ENCODE measurements at places on chromosomes 2 and 18.
A peak's percentile ranks its signal among the peaks of the same experiment; 100 is the strongest.

- DNase-seq, result no peak
Observed at GRCh38 chr2:86464652-86465051, 23.5 kb downstream of the KDM3A start.

DNA sequence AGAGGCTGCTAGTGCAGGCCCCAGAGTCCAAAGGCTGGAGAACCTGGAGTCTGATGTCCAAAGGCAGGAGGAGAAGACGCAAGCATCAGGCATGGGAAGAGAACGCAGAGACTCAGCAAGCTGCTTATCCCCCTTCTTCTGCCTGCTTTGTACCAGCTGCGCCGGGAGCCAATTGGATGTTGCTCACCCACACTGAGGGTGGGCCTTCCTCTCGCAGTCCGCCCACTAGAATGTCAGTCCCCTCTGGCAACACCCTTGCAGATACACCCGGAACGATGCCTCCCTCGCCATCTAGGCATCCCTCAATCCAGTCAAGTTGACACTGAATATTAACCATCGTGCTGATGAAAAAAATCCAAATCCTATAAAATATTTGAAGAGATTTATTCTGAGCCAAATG lies 141.6 kb downstream of the TWIST2 start:
- DNase-seq, result peak; percentile 47

- no peak for DNase-seq
Observed at GRCh38 chr18:44850001-44850400, 169.3 kb downstream of the SETBP1 start.

DNA sequence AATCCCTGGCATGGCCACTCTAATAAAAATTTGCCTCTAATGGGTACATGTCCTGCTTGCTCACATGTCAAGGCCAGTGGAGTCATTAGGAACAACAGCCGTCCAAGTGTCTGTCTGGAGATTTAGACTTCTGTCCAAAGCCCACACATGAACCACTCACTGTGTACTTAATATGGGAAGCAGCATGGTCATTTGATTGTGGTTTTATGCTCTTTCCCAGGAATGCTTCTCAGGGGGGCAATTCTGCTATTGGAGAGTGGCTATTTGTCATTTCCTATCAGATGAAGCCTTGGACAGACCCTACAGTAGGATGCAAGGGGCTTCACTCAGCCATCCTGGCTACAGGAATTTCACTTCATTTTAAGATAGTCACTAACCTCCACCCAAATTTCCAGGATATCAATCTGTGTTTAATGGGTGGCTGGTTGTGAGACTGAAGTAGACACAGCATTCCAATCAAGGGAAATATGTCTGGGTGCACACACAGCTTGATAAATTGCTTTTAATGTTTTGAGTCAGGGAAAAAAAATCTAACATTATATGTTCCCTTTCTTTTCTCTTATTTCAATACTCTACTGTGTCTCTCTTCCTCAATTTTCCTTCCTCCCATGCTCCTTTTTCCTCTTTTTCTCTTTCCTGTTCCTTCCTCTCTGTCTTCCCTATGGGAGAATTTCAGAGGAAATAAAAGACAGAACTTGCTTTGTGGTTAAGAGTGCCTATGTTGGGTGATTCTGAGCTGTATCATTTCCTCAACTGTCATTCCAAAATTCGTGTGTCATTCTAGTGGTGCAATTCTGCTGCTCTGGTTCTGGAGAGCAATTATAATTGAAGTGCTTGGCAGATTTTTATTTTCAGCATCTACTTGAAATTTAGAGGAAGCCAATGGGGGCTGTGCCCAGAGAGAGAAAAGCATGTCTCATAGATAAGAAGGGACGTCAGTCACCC lies 320.1 kb downstream of the OSR1 start:
- DNase-seq, result no peak

GRCh38 chr2:197972061-197972460 lies 167.7 kb downstream of the PLCL1 start:
- DNase-seq, result peak; percentile 13

- DNase-seq, result no peak
Observed at GRCh38 chr18:80046961-80047541, 12.8 kb downstream of the RBFA start.

DNA sequence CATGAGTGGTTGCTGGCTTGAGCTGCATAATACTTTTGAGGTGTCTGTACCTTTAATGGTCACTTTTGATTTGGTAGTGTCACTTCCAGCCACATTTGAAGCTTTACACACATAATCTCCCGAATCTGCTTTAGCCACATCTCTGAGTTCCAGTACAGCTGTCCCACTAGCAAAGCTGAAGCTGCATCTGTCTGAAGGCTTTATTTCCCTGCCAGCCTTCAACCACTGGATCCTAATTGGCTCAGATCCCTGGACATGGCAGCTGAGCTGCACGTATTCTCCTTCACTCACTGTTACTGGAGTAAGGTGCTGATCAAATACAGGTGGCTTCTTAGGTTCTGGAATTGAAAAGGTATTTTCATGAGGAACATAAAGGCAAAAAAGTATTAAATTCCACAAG lies 99.7 kb downstream of the TTN start:
- no peak for DNase-seq

- DNase-seq, result no peak
Observed at GRCh38 chr2:45263147-45263546, 253.9 kb upstream of the SIX2 start.

GRCh38 chr18:32177530-32177929 lies 12.3 kb upstream of the MEP1B start:
- no peak for DNase-seq

DNA sequence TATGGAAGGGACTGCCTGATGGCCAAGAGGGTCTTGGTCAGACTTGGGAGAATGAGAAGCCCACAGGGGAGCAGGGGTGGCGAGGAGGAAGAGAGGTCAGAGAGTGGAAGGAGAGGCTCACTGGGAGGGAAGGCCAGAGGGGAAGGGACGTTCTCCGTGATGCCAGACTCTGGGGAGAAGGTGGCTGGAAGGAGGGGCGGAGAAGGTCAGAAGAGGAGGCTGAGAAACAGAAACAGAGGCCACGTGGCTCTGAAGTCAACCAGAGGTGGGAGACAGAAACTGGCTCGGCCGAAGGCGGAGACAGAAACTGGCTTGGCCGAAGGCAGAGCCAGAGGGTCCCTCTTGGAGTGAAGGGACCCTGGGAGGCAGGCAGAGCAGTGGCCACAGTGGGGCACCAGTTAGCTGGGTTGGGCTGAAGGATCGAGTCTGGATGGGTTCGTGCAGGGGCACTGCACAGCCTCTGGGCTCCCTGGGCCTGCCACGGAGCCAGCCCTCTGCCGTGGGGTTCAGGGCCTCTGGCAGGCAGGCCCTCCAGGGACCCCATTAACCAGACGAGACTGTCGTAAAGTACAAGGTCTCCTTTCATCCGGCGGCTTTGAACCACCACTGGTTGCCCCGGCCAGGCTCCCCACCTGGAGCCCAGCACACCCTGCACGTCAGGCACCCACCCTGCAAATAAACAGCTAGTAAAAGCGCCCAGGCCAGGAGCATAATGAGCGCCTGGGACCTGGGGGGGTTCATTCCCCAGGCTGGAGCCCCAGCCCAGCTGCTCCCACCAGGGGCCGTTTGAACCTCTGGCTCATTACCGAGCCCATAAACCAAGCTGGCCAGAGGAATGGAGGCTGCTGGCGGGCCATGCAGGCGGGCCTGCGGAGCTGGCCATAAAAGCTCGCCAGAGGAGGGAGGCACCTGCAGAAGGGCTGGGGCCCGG lies 218.8 kb downstream of the DYSF start:
- no peak for DNase-seq

GRCh38 chr2:237557633-237558015 lies 8.8 kb upstream of the PRLH start:
- DNase-seq, result no peak

- no peak for DNase-seq
Observed at GRCh38 chr2:29561181-29561580, 360.2 kb downstream of the ALK start.

DNA sequence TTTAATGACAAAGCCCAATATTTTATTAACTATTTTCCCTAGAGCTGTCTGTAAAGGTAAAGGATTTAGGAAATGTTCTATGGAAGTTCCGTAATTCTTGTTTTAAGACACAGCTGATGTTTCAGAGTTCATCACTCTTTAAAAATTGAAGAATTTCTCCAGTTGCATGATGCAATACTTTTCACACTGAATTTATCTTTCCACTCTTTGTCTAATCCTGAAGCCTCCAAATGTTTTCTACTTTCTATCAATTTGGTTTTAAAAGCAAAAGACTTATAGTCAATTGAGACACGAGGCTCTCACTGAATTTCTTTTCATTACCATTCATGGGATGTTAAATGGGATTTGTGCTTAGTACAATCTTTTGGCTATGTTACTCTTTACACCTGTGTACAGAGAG lies 223.2 kb downstream of the TDRD15 start:
- no peak for DNase-seq

DNA sequence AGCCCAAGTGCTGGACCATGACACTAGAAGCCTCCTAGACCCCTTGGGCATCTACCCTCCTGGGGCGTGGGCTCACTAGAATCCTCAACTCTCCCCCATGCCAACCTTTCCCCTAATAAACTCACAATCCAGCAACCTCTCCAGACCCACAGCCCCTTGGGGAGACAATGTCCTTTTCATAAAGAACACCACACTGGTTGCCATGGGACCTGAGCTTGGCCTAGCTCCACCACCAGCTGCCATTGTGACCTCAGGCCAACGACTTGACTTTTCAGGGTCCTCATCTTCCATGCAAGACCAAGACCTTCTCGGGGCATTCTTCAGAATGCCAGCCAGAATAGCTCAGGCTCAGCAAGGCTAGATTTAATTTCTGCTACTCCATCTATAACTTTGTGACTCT lies 128.1 kb upstream of the NPAS2 start:
- no peak for DNase-seq

- DNase-seq, result no peak
Observed at GRCh38 chr18:68275616-68276015, 439.3 kb downstream of the TMX3 start.

GRCh38 chr2:230828272-230828961 lies 36.3 kb upstream of the ITM2C start:
- DNase-seq, result no peak

GRCh38 chr2:67581751-67582150 lies 184.6 kb downstream of the ETAA1 start:
- DNase-seq, result no peak

GRCh38 chr2:75090770-75091515 lies 108.4 kb downstream of the TACR1 start:
- DNase-seq, result no peak

- DNase-seq, result peak; percentile 47
Observed at GRCh38 chr2:64454386-64455332, 697 bp downstream of the LGALSL start.

GRCh38 chr18:41798879-41799278 lies 156.2 kb upstream of the PIK3C3 start:
- no peak for DNase-seq

GRCh38 chr18:32771871-32772580 lies 797 bp downstream of the KLHL14 start:
- DNase-seq, result no peak

GRCh38 chr2:217301142-217301925 lies 441.5 kb upstream of the TNP1 start:
- DNase-seq, result no peak

DNA sequence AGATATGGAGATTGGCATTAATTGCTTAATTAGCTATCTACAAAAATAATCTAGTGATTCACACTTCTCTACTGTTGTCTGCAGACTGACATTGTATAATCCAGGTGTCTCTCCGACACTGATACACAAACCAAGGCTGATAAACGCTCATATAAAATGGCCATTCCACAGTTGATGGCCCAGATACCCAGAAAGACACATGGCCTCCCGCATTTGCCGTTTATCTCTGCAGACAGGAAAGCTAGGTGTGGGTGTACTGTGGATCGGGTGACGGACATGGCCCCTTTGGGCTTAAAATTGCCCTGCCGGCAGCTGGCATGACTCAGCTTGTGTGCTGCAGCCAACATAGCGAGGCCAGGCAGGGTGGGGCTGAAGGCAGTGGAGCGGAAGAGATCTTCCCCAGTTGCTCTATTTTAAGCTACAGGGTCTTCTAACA lies 18.5 kb downstream of the PMAIP1 start:
- no peak for DNase-seq

GRCh38 chr2:27672723-27673486 lies 9.2 kb downstream of the SLC4A1AP start:
- no peak for DNase-seq

DNA sequence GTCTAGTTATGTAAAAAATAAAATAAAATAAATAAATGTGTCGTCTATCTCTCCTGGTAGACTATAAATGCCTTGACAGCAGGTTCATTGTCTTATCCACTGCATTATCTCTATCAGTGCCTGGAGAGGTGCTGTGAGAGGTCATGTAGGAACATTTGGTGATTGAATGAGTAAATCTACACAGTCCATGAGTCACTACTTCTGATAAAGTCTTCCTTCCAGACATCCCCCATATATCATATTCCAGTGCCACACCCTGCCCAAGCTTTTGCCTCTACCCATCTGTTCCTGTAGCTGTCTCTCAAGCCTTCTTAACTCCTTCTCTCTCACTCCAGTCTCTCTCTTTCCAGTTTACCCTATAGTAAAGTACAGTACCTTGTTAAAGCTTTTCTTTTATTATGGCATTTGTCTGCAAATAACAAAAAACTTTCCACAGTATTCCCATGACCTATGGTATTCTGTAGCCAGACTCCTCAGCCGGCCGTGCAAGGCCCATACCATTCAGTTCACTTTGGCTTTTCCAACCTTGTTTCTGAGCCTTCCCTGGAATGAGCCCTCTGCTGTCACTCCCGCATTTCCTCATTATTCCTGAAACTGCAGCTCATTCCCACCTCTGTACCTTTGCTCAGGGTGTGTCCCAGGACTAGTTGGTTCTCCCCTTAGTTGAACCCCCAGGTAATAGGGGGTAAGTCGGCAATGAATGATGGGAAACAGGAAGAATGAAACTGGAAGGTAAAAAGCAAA lies 37.5 kb downstream of the ANXA4 start:
- DNase-seq, result no peak

DNA sequence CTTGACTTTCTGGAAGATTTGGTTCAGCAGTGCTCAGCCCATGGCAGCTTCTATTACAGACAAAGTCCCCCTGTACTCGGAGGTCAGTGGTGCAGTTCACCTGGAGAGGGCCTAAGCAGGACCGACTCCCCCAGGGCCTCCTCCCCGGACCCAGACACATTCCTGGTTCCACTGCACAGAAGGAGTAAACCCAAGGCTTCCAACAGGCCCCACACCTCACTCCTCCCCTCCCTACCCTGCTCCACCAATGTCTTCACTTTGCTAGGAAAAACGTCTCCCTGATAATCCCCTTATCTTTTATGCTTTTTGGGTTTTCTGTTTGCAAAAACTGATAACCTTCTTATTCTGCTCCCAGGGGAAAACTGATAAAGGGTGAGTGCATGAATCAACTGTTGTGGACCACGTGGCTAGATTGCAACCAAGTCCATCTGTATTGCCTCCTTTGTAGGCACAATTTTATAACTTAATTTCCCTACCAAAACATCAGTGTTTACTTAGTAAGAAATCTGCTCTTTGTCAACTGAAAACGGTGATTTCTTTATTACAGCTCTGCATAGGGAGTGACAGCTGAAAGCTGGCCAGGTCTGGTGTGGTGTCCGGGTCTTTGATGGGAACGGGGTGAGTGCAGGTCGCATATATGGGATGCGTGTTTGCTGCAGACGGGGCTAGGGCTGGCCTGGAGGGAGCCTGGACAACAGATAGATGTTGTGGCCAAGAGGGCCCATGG lies 202.5 kb downstream of the GLI2 start:
- no peak for DNase-seq

- no peak for DNase-seq
Observed at GRCh38 chr2:239827523-239827890, 197.6 kb downstream of the NDUFA10 start.

Measured in putamen (tissue), 1 donor.